Activated CD4-positive, alpha-beta T cell treated with anti-CD3 and anti-CD28 coated beads, Interleukin-10, Interleukin-2, amounts not matched to agents 100 ng/mL and 50 ng/mL, durations not matched to agents 16 hours and 8 hours (primary cell): ENCODE measurements at places on chromosomes 6 and 20.

DNA sequence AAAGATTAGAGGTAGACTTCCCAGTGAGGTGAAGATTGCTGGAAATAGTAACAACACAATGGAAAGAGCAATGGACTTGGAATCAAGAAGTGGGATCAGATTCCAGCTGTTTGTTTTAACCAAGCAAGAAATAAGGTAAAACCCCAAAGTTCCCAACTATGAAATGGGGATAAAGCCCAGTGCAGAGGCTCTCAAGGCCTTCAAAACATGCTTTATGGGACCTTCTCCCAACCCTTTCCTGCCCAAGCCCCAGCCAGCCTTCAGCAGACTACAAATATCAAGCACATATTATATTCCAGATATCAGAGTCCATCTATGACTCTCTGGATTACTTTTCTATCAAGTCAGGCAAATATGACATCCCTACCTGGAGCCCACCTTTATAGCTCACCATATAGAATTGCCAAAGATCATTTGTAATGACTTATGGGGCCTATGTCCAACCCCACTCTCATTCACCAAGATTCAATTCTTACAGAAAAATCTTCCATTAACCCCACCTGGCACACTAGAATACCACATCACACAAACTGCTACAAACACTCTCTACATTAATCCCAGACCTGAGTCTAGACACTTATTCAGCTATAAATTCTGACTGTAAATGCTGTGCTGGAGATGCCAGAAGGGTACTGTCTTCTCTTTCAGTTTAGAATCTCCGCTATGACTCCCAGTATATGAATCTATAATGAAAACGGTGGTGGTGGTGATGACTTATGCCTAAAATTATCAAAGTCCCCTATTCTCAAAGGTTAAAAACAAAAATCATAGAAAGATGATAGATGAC, 6.1 kb downstream of the DDX39B start:
- no peak for DNase-seq

DNA sequence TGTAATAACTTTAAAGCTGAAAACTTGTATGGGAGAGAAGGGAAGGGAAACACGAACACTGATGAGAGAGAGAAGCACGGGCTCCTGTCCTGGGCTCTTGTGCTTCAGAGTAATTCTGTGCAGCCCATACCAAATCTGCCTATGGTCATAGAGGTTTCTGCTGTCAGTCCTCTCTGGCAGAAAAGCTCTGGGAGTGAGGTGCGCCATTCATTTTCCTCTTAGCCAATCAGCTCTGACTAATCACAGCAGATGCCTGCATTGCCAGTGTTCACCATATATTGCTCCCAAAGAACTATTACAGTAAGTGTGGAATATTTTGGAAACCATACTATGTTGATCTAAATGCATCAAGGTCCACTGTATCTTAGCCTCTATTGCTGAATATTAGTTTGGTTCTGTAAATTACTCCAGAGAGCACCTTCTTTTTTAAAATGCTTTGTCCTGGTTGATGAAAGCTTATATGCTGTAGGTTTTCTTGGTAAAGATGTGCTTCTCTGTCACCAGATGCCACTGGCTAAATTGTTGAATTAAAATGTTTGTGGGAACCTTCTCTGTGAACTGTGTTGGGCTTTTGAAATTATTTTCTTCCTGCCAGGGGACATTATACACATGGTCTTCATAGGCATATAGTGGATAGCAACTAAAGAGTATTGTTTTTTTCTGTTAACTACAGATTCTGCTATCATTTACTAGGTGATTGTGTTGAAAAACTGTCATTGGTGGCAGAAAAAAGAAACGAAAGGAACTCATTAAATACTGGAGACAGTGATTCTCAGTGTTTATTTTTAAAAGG, 38.3 kb downstream of the DCBLD1 start:
- no peak for DNase-seq

GRCh38 chr20:3071266-3071609, 182 bp upstream of the OXT start:
- no peak for DNase-seq

DNA sequence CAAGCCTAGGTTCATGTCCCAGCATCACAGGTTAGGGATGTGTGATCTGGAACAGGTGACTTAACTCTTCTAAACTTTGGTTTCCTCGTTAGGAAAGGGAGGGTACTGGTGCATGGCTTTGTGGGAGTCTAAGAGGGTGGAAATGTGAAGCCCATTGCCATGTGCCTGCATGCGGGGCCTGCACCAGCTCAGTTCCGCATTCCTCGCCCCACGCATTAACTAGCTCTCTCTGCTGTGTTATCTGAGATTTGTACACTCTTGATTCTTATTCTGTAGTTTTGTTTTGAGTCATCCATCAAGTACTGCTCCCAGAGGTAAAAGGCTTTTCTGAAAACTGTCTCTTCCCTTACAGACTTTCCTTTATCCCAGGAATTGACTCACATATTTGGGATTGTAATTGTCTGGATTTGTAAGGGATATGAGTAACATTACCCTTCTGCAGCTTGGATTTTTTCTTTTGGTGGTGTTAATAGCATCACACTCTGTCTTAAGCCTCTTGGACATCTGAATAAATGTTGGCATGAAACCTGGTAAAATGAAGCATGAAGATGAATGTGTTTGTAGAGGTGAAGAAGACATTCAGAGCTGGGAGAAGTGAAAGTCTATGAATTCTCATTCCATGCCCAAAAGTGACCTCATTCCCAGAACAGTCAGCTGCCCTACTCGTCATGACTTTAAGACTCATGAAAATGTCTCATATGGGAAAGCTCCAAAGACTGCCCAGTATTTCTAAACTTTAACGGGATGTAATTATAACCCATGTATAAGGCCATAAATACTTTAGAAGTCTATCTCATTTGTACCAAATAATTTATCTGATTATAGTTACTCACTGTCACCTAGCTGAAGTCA, 357.3 kb downstream of the FOXA2 start:
- DNase-seq: no peak

DNA sequence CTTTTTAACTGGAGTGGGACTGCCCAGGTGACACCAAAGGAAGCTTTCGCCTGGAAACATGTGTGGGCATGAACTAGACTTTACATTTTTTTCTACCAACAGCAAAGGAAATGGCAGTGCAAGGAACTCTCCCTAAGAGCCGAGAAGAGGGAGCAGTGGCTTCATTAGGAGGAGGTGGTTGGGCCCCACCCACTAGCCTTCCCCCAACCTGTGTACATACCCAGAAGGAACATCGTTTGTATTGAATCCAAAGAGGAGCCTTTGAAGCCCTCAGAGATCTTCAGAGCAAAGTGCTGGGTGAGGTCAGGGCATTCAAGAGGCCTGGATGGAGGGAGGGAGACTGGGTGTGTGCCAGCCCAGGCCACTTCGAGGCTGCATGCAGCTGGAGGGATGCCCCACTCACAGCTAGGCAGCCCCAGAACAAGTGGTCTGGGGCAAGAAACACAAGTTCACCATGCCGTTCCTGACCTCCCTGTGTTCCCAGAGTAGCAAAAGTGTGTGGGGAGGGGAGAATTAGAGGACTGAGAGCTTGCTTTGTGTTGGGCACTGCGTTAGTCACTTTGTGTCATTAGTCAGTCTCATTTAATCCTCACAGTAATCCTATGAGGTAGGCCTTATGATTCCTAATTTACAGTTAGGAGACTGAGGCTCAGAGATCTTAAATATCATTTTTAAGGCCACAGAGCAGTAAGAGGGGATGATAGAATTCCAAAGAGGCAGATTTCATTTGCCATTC, 191.6 kb upstream of the SUPT3H start:
- no peak for DNase-seq

GRCh38 chr6:23200946-23201345, 631.6 kb downstream of the HDGFL1 start:
- DNase-seq: no peak

DNA sequence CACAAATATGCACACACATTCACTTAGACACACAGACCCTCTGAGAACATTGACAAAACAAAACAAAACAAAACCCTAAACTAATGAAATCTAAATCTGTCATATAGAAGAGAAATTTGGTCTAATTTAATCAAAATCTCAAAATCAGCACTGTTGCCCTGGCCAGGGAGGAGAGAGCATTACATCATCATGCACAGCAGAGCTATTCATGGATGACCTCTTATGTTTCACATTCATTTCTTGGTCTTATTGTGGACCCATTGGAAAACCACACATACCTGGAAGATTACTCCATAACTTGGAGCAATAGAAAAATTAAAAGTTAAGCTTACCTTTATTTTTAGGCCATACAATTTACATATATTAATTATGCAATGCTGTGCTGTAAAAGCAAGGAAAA, 1223.6 kb upstream of the GJE1 start:
- no peak for DNase-seq

DNA sequence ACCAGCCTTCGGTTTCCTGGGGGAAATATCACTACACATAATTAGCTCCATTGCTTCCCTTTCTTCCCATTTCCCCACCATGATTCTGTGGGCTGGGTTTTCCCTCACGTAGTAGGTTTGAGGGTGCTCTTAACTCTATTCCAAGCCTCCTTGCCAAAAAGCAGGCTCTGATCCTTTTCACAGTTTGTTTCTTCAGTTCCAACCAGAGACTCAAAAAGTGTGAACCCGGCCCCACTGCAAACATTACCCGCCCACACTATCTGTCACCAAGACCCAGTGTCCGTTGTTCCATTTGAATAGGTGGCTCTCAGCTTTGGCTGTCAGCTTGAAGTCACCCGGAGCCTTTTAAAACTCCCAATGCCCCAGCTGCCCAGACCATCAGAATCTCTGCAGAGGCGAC, 11.8 kb upstream of the NAA20 start:
- DNase-seq: no peak

DNA sequence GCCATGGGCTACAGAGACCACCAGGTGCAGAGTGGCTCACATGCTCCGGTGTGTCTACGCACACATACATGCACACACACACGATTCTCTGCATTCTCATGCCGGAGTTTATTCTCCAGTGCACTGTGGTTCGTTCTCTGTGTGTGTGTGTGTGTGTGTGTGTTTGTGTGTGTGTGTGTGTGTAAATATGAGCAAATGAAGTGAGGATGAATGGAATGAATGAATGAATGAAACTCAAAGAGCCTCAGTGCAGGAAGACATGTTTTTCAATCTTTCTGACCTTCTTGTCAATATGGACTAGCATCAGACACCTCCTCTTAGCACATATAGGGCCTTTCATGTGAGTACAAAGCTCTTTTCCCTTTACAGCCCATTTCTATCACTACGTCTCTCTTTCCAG, 1.6 kb downstream of the TMEM74B start:
- no peak for DNase-seq

DNA sequence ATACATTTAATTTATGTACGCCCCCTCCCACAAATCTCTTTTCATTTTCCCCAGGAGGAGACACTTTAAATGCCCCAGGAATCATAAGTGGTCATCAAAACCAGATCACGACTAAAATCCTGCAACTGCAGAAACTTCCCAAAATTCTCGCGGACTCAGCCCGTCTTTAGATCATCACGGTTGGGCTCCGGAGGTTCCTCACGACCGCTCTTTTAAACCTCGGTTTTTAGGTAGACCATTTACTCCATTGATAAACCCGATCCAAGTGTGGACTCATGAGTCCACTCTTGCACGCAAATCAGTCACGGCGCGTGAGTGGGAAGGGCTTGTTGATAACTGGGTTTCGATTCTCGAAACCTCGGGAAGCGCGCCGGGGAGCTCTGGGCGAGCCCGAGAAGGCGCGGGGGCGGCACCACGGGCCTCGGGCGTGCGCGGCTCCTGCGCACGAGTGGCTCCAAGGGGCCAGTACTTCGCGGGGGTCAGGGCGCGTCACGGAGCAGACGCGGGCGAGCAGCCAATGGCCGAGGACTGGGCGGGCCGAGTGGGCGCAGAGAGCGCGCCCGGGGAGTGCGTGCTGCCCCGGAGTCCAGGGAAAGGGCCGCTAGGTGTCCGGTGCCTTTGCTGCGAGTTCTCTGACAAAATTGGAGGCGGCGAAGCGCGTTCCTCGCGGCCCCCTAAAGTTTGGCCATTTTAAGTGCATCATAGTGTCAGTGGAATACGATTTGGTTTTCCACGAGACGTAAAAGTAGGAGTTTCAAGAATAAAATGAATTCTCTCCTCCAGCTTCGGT, 635 bp upstream of the TENT5A start:
- peak; percentile 16 for DNase-seq

DNA sequence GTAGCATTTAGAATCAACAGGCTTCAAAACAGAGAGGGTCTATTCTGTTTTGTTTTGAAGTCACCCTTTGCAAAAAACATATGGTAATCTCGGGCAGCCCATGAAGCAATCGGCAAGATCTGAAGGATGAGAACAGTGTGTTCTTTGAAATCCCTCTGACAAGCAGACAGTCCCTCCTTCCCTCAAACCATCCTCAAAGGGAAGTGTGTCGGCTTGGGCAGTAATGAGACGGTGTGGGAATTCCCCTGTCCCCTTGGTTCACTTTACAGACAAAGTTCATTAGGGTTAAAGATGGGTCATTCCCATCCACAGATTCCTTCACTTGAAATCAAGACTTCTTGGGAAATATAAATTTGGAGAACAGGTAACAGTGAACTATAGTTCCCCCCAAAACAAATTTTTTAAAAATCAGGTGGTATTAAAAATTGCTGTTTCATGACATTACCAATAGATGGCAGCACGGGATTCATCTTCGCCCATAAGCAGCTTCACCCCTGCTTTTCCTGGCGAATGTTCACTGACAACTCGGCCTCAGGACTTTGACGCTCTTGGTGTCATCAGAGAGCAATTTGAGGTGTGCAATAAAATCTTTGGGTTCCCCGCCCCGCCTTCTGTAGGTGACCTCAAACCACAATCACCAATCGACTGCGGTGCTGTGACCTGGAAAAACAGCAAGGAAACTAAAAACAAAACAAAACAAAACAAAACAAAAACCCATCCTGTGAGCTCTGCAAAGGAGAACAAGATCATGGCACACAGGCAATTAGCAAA, 159.3 kb upstream of the TNFAIP3 start:
- peak; percentile 95 for DNase-seq

GRCh38 chr6:24981386-24981760, 45.6 kb upstream of the RIPOR2 start:
- DNase-seq: no peak

DNA sequence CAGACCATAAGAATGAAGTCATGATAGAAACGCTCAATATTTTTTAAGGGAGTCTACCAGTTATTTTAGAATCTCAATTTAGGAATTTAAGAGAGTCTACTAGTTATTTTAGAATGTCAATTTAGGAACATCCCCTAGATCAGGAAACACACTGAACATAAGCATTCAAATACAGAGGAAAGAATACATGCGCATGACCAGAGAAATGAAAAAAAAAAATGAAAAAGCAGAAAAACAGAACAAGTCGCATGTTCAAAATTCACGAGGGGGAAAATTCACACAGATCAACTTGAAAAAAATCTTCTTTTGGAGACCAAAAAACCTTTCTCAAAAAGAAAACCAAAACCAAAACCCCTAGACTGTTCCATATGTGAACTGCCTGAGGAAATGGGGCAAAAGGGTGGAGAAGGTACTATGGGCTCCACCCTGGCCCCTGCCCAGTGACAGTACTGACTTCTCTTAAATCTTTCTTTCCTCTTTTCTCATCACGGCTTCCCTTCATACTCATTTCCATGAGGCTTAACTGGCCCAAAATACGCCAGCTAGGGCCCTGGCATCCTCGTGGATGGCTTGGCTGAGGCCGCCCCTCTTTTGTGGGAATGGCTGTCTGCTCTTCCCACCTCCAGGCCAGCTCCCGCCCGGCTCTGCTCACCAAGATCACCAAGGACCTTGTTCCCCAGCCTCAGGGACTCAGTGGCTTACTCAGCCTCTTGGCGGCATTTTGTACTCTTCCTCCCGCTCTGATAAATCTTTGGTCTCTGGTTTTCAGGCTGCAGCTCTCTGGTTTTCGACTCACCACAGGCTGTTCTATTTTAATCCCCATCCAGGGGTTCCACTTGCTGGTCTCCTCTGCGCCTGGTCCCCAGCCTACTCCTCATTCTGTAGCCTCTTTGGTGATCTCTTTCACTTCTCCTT, 11.2 kb downstream of the ZBTB2 start:
- peak; percentile 45 for DNase-seq

- peak; percentile 6 for DNase-seq
Observed at GRCh38 chr6:158910484-158911440, 89.2 kb downstream of the RSPH3 start.
